Stomach (tissue), 19 donors: ENCODE measurements at places on chromosomes 16 and 17. TPM values are rescaled to one million over a fixed set of nuclear protein-coding genes. Genes with fewer than 3 reads are reported as not detected.
A peak's percentile ranks its signal among the peaks of the same experiment; 100 is the strongest.

DNA sequence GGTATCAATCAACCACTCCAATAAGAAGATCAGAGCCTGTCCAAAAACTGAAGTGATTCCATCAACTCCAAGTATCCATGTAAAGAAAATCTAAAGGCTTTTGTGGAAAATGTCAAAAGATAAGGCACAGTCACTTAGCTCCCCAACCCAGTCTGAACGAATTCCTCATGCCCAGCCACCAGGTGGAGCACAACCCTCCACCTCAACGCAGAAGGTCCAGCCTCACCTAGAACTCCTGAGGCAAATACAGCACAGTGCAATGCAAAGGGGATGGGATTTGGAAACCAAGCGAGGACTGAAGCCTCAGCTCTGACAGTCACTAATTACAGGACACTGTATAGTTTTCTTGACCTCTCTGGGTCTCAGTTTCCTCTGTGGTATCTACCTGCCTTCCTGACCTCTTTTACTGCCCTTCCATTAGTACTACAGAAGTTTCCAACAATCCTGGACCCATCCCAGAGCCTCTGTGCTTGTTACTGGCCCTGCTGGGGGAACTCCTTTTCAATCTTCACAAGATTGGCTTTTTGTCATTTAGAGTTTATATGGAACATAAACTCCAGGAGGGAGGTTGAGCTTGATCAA lies 2.0 kb downstream of the NCBP3 start:
- peak; percentile 75 for DNase-seq
- peaks cover 51% of the 10 kb centered on the region for H3K36me3 ChIP-seq
- peaks cover 22% of the 10 kb centered on the region for H3K4me1 ChIP-seq
- H3K27me3 ChIP-seq: no peaks in the 10 kb centered on the region

DNA sequence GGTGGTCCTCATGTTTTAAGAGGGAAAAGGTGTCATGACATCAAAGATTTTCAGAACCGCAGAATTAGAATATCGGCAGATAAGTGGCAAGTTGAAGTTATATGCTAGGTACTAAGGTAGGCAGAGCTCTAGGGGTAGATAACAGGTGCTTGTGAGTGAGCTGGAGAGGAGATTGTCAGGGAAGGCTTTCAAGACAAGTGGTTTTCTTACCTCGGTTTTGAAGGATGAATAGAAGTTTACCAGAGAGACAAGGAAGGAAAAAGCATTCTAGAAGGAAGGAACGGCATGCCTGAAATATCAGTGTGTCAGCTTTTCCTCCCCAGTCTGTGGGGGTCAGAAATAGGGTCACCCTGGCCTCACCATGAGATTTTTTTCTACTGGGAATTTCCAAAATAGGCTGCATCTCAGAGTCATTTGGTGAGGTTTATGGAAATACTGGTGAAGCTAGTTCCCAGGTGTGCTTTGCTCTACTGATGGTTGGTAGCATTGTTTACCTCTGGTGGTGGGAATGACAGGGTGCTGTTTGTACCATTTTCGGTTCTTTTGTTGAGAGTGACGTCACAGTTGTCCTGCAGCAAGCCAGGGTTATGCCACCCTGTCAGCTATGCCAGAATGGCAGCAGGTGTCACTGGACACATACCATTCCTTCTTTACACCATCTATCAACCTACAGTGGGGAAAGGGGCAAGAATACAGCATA lies 112.5 kb downstream of the MSI2 start:
- H3K27me3 ChIP-seq: no peaks in the 10 kb centered on the region
- H3K4me3 ChIP-seq: no peak overlapping the region
- H3K36me3 ChIP-seq: no peaks in the 10 kb centered on the region
- peaks cover 20% of the 10 kb centered on the region for H3K4me1 ChIP-seq

DNA sequence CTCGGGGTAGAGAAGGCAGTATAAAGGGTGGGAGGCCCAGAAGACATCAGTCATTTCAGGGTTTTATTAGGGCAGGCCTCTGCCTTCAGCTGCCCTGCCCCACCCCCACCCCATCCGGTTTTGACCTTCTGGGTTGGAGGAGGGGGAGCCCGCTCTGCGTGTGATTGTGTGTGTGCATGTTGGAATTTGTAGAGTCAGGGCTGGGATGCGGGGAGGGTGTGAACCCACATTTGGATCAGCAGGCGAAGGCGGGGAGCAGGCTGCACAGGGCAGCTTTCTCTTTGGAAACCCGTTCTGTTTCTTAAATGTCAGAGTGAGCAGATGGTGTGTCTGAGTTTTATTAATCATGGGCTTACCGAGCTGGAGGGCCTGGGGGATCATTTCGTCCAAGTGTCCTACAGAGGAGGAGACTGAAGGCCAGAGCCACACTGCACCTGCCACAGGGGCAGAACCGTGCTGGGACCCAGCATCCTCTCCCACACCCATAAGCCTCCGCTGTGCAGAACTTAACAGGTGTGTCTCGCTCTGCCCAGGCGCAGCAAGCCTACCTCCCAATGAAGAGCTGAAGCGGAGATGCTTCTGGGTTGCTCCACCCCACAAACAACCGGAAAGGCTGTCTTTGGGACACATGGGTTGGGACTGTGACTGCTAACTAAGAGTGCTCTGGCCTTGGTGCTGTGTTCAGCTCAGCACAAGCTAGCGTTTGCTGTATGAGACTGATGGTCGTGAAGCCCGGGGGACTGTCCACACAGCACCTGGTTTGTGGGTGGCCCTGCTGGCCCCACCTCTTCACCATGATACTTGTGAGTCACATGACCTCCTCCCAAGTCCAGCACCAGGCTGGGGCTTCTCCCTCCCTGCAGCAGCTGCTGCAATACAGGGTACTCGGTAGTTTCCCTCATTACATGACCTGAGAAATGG lies 70.9 kb upstream of the GSE1 start:
- peaks cover 37% of the 10 kb centered on the region for H3K4me1 ChIP-seq
- H3K27ac ChIP-seq: no peak overlapping the region
- peak; percentile 58 for DNase-seq
- no peaks in the 10 kb centered on the region for H3K27me3 ChIP-seq
- no peak overlapping the region for H3K4me3 ChIP-seq

DNA sequence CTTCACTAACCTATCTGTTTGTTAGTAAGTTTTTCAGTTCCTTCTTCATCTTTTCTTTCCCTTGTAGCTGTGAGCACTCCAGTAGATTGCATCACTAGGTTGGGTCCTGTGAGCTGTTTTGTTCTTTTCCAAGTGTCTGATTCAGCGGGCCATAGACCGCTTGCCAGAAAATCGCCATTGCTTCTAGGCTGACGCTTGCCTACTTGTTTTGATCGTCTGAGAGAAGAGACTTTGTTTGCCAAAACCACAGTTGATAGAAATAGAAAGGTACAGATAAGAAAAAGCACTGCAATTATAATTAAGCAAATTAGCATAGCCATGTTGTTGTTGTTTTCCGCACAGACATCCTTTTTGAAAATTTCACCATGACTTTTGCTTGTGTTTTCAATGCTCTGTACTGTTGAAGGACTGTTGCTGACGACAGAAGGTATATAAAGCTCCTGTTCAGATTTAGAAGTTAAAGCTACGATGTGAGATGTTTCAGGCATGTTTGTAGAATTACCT lies 3.1 kb downstream of the EVI2A start:
- no peaks in the 10 kb centered on the region for H3K27me3 ChIP-seq
- DNase-seq: peak; percentile 40
- no peaks in the 10 kb centered on the region for H3K4me1 ChIP-seq
- H3K27ac ChIP-seq: no peak overlapping the region
- no peaks in the 10 kb centered on the region for H3K36me3 ChIP-seq
- H3K4me3 ChIP-seq: peak overlapping the region; percentile 2

- peaks cover 76% of the 10 kb centered on the region for H3K4me1 ChIP-seq
- no peaks in the 10 kb centered on the region for H3K36me3 ChIP-seq
- no peaks in the 10 kb centered on the region for H3K27me3 ChIP-seq
- H3K4me3 ChIP-seq: no peak overlapping the region
- peak overlapping the region; percentile 87 for H3K27ac ChIP-seq
- DNase-seq: peak; percentile 46
Observed at GRCh38 chr16:4319454-4320421, 3.9 kb downstream of the GLIS2 start.

DNA sequence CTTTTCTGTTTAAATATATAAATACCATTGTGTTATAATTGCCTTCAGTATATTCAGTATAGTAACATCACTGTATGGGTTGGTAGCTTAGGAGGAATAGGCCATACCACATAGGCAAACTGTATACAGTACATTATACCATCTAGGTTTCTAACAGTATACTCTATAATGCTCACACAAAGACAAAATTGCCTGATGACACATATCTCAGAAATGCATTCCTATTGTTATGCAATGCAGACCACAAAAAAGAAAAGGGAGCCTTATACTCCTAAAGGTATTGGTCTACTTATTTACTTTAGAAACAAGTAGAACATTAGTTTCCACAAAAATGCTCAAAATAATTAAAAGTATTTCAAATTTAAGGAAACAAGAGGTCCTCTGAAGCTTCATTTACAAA lies 47.9 kb downstream of the SETD6 start:
- no peaks in the 10 kb centered on the region for H3K4me1 ChIP-seq
- H3K4me3 ChIP-seq: no peak overlapping the region
- H3K27me3 ChIP-seq: no peaks in the 10 kb centered on the region
- no peak overlapping the region for H3K27ac ChIP-seq
- no peak for DNase-seq
- peaks cover 96% of the 10 kb centered on the region for H3K36me3 ChIP-seq

DNA sequence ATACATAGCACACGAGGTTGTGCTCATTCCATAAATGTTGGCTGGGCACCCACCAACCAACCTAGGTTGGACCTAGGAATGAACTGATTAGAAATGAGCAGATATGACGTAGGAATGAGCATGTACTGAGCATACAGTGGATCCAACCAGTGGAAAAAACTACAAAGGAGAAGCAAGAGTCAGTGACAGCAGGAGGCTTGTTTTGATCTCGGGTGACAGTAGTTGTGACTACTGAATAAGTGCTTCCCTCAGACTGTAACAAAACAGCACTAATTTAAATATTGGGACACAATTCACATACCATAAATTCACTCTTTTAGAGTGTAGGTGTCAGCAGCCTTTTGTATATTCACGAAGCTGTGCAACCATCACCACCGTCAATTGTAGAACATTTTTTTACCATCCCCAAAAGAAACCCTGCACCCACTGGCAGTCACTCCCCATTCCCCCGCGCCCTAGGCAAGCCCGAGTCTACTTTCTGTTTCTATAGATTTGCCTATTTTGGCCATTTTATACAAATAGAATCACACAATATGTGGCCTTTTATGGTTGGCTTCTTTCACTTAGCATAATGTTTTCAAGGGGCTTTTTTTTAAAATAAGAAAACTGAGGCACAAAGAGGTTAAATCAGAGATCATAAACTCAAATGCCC lies 7.0 kb downstream of the VAC14 start:
- no peaks in the 10 kb centered on the region for H3K27me3 ChIP-seq
- peaks cover 18% of the 10 kb centered on the region for H3K36me3 ChIP-seq
- no peaks in the 10 kb centered on the region for H3K4me1 ChIP-seq
- H3K4me3 ChIP-seq: no peak overlapping the region

GRCh38 chr17:3927628-3928340 lies 11.5 kb upstream of the P2RX1 start:
- no peak overlapping the region for H3K27ac ChIP-seq
- no peak for DNase-seq
- peaks cover 10% of the 10 kb centered on the region for H3K4me1 ChIP-seq
- peaks cover 5% of the 10 kb centered on the region for H3K36me3 ChIP-seq
- no peaks in the 10 kb centered on the region for H3K27me3 ChIP-seq

DNA sequence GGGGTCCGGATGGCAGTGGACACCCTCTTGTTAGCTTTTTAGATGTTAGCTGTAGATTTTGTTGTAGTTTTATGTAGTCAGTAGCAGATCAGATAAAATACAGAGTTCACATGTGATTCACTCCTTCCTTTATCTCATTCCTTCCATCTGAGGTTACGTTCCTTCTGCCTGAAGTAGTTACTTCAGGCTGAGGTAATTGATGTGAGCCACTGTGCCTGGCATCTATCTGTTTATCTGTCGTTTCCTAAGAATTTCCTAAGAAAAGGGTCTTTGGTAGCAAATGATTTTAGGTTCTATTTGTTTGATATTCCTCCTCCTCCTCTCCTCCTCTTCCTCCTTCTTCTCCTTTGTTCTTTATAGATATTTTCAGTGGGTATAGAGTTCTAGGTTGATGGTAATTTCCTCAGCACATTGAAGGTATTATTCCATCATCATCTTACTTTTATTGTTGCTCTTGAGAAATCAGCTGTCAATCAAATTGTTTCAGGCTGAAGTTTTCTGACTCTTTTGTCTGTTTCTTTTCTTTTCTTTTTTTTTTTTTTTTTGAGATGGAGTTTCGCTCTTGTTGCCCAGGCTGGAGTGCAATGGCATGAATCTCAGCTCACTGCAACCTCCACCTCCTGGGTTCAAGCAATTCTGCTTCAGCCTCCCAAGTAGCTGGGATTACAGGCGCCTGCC lies 29.6 kb upstream of the FBXO47 start:
- peaks cover 16% of the 10 kb centered on the region for H3K4me1 ChIP-seq
- no peak for DNase-seq
- H3K36me3 ChIP-seq: no peaks in the 10 kb centered on the region
- no peak overlapping the region for H3K4me3 ChIP-seq

GRCh38 chr17:80101011-80101945 lies at the start of gene GAA:
TSS of gene GAA (plus strand) at chr17:80101581. CDS start at chr17:80104587, 3,006 bp downstream.
- H3K4me1 ChIP-seq: peaks cover 30% of the 10 kb centered on the region
- H3K36me3 ChIP-seq: no peaks in the 10 kb centered on the region
- peak within 1 kb of the TSS; percentile 88 for H3K27ac ChIP-seq
- DNase-seq: peak; percentile 87

DNA sequence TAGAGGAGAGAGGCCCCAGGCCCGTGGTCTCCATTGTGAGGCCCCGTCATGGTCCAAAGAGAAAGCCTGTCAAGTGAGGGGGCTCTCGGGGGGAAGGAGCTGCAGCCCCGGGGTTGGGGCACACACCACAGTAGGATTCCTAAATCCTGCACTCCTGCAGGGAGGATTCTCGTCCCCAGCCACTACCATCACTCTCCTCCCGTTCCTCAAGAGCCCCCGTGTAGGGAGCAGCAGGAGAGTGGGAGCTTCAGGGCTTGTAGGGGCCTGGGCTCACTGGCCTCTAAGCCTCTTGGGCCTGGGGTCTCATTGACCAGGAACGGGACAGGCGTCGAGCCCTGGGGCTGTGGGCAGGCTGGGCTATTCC lies 821 bp downstream of the C16orf86 start:
- H3K27ac ChIP-seq: peak overlapping the region; percentile 34
- peaks cover 34% of the 10 kb centered on the region for H3K4me1 ChIP-seq
- no peaks in the 10 kb centered on the region for H3K27me3 ChIP-seq
- H3K4me3 ChIP-seq: peak overlapping the region; percentile 90
- H3K36me3 ChIP-seq: peaks cover 11% of the 10 kb centered on the region
- DNase-seq: no peak

GRCh38 chr16:46922239-46922638 lies 38.1 kb downstream of the GPT2 start:
- H3K27ac ChIP-seq: no peak overlapping the region
- H3K36me3 ChIP-seq: peaks cover 17% of the 10 kb centered on the region
- peaks cover 35% of the 10 kb centered on the region for H3K4me1 ChIP-seq
- no peaks in the 10 kb centered on the region for H3K27me3 ChIP-seq
- peak; percentile 72 for DNase-seq
- H3K4me3 ChIP-seq: no peak overlapping the region

Gene GRB7
- 2.3 TPM for total RNA-seq

Gene ADGRG1
- total RNA-seq: 33.3 TPM

Gene KRTAP4-3
- not detected for total RNA-seq

Gene CD7
- total RNA-seq: 2.0 TPM

Gene CIBAR2
- total RNA-seq: not detected

Gene VASN
- total RNA-seq: 10.5 TPM
